ENCODE measurements at places on chromosomes 13 and 19. TPM values are rescaled to one million over a fixed set of nuclear protein-coding genes. Genes with fewer than 3 reads are reported as not detected.

OLFM4 gene
- 1.3 TPM for total RNA-seq

CADM4 gene
- 2.9 TPM for total RNA-seq

CLASRP gene
- total RNA-seq = 79.9 TPM

MCEMP1 gene
- 0.63 TPM for total RNA-seq

IGSF23 gene
- total RNA-seq = not detected

ZNF527 gene
- 9.0 TPM for total RNA-seq

C1QTNF9 gene
- 0.42 TPM for total RNA-seq

LIM2 gene
- total RNA-seq = not detected

DNA sequence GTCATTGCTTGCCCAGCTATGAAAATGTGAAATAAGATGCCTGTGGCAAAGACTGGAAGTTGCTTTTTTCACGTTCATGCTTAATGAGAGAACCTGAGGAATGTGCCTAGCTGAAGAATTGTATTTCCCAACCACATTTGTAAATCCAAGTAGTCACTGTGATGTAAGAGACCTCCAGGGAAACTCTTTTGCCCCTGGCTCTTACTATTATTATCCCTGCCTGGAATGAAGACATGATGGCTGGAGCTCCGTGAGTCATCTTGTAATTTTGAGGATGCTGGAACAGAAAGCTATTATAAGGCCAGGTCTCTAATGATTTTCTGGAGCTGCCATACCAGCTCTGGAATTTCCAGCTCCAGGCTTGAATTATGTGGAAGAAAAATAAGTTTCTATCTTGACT lies 894.3 kb downstream of the DIAPH3 start:
- H3K27ac ChIP-seq = no peak overlapping the region
- H3K4me1 ChIP-seq = no peaks in the 10 kb centered on the region
- H3K36me3 ChIP-seq = no peaks in the 10 kb centered on the region

GRCh38 chr13:100247937-100248336 lies 159.0 kb downstream of the PCCA start:
- no peak overlapping the region for H3K27ac ChIP-seq
- H3K4me1 ChIP-seq = peaks cover 2% of the 10 kb centered on the region
- H3K36me3 ChIP-seq = no peaks in the 10 kb centered on the region
- H3K27me3 ChIP-seq = no peaks in the 10 kb centered on the region
- no peak for DNase-seq

DNA sequence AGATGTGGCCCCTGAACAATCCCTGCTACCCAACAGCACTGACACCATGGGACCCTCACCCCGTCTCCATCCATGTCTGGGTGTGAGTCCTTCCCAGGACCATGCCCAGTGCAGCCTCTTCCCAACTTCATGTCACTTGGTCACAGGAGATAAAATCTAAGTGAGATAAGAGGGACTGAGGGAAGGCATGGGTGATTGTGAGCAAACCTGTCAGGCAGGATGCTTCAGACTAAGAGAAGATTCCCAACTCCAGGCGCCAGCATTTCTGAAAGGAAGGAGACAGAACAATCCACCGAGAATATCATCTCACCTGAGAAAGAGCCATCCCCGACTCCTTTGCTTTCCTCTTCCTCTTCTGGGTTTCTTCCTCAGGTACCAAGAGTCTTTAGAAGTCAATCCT lies 7.5 kb downstream of the ZNF320 start:
- H3K4me1 ChIP-seq = no peaks in the 10 kb centered on the region
- H3K27ac ChIP-seq = no peak overlapping the region
- DNase-seq = no peak
- H3K27me3 ChIP-seq = no peaks in the 10 kb centered on the region
- peaks cover 6% of the 10 kb centered on the region for H3K36me3 ChIP-seq
- no peak overlapping the region for H3K4me3 ChIP-seq

- H3K36me3 ChIP-seq = no peaks in the 10 kb centered on the region
- H3K27me3 ChIP-seq = no peaks in the 10 kb centered on the region
- H3K4me3 ChIP-seq = no peak overlapping the region
Observed at GRCh38 chr19:43814663-43815352, 12.3 kb upstream of the ZNF283 start.

GRCh38 chr19:18481505-18482222 lies 40.2 kb downstream of the ELL start:
- H3K4me3 ChIP-seq = no peak overlapping the region
- H3K4me1 ChIP-seq = no peaks in the 10 kb centered on the region
- no peaks in the 10 kb centered on the region for H3K36me3 ChIP-seq
- DNase-seq = no peak
- no peak overlapping the region for H3K27ac ChIP-seq
- H3K27me3 ChIP-seq = no peaks in the 10 kb centered on the region

DNA sequence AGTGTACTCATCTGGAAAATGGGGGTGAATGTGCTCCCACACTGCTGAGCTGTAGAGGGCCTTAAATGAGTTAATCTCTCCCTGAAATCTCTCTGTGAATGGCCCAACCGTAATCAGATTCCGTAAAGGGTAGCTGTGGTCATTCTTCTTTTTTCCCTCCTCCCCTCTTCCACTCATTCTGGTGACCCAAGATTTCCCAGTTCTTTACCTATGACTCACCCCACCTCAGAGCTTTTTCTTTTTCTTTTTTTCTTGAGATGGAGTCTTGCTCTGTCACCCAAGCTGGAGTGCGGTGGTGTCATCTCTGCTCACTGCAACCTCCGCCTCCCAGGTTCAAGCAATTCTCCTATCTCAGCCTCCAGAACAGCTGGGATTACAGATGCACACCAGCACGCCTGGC lies 33.3 kb upstream of the MUC16 start:
- H3K27ac ChIP-seq = no peak overlapping the region
- no peaks in the 10 kb centered on the region for H3K36me3 ChIP-seq
- no peaks in the 10 kb centered on the region for H3K4me1 ChIP-seq
- DNase-seq = no peak
- no peaks in the 10 kb centered on the region for H3K27me3 ChIP-seq

DNA sequence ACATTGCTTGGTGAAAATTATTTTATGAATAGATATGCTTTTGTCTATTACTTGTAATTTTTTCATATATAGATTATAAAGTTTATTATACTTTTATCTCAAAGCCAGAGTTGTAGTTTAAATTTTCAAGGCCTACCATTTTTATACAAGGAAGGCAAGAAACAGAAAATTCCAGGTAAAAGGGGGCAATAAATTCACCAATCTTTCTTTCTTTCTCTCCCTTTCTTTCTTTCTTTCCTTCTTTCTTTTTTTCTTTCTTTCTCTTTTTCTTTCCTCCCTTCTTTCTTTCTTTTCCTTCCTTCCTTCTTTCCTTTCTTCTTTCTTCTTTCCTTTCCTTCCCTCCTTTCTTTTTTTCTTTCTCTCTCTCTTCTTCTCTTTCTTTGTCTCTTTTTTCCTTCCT lies 529.4 kb downstream of the PCDH17 start:
- no peak overlapping the region for H3K4me3 ChIP-seq
- H3K27ac ChIP-seq = no peak overlapping the region
- H3K4me1 ChIP-seq = no peaks in the 10 kb centered on the region
- no peaks in the 10 kb centered on the region for H3K36me3 ChIP-seq
- no peaks in the 10 kb centered on the region for H3K27me3 ChIP-seq

- no peaks in the 10 kb centered on the region for H3K4me1 ChIP-seq
- peaks cover 2% of the 10 kb centered on the region for H3K36me3 ChIP-seq
- H3K27me3 ChIP-seq = no peaks in the 10 kb centered on the region
Observed at GRCh38 chr19:39483141-39483540, 2.5 kb downstream of the TIMM50 start.

GRCh38 chr19:45768655-45768983 lies 433 bp downstream of the SIX5 start:
- H3K27me3 ChIP-seq = no peaks in the 10 kb centered on the region
- H3K4me1 ChIP-seq = no peaks in the 10 kb centered on the region
- peak overlapping the region; percentile 74 for H3K4me3 ChIP-seq
- H3K36me3 ChIP-seq = no peaks in the 10 kb centered on the region
- peak; percentile 86 for DNase-seq

DNA sequence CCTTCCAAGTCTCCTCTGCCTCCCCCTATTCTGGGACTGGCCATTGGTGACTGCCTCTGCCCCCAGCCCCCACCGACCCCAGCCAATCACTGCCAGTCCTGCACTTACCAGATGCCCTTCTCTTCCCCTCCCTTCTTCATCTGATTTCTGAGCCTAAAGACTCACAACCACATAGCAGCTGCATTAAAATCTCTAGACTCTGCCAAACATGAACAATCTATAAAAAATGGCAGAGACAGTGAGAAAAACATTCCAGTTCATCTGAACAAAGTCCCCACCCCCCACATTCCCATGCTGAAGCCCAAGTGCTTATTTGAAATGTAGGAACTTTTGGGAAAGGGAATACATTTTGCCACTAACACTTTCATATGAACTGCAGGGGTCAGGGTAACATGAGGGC lies 60.8 kb downstream of the KCTD12 start:
- H3K4me1 ChIP-seq = no peaks in the 10 kb centered on the region
- no peak overlapping the region for H3K4me3 ChIP-seq
- H3K27ac ChIP-seq = no peak overlapping the region

- no peak overlapping the region for H3K4me3 ChIP-seq
- no peaks in the 10 kb centered on the region for H3K4me1 ChIP-seq
- no peaks in the 10 kb centered on the region for H3K36me3 ChIP-seq
- H3K27ac ChIP-seq = no peak overlapping the region
Observed at GRCh38 chr13:112441779-112442310, 65.7 kb downstream of the SPACA7 start.

GRCh38 chr19:4829001-4829712 lies 2.4 kb downstream of the TICAM1 start:
- no peaks in the 10 kb centered on the region for H3K36me3 ChIP-seq
- no peaks in the 10 kb centered on the region for H3K4me1 ChIP-seq
- no peak for DNase-seq
- no peak overlapping the region for H3K27ac ChIP-seq

GRCh38 chr13:90787007-90787406 lies 560.5 kb upstream of the MIR17HG start:
- H3K27ac ChIP-seq = no peak overlapping the region
- no peaks in the 10 kb centered on the region for H3K27me3 ChIP-seq
- no peak overlapping the region for H3K4me3 ChIP-seq
- no peaks in the 10 kb centered on the region for H3K4me1 ChIP-seq

DNA sequence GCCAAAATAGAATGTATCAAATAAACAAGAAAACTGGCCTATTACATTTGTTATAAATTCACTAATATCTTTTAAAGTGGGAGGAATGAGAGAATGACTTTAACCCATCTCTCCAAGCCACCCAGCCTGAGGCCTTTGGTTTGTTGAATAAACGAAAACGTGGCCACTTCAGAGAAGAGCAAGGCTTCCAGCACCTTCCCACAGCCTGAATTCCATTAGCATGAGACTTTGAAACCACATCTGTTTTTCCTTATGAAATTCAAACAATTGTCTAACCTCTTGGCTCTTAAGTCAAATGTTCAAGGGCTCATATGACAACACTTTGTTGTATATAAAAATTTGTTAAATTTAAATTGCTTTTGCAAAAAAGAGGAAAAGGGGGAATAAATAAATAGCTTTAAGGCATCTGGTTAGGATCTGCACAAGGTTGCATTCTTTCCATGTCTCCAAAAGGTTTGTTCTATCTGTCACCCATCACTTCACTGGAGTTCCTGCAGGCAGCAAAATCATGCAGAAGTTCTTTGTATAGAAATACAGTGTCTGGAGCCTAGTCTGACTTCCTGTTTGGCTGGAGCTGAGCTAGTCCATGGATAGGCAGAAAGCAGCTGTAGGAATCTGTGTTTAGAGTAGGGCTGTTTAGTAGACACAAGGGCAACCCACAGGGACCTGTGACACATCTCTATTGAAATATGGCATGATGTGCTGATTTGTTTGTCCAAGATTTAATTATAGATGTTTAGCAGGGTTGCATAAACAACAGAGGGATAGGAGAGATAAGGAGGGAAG lies 502.3 kb downstream of the KCTD12 start:
- no peak overlapping the region for H3K27ac ChIP-seq
- no peaks in the 10 kb centered on the region for H3K27me3 ChIP-seq
- no peaks in the 10 kb centered on the region for H3K4me1 ChIP-seq
- H3K4me3 ChIP-seq = no peak overlapping the region
- no peaks in the 10 kb centered on the region for H3K36me3 ChIP-seq
- DNase-seq = no peak

DNA sequence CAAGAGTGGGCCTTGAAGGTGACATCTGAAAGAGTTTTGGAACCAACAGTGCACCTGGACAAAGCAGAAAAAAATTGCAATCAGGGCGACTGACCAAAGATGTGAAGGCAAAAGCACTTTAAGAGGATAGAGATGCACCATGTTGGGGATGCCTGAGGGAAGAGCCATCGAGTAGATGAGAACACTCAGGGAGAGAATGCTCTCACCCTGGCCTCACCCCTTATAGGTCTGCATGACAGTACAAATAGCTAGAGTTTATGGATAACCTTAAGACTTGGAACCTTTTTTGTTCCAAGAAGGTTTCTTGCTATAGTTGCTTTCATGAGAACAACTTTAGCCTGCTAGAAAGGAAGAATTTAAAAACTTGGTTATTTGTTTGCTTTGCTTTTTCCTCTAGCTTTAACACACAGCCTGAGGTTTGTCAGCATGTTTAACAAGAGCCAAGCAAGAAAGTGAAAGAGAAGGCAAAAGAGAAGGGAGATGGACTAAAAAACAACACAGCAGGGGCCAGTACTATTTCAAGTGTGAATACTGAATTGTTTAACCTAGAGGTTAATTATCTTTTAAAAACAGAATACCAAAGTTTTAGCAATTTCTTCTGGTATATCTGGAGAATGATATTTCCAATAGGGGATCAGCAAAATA lies 418.9 kb downstream of the DIAPH3 start:
- no peaks in the 10 kb centered on the region for H3K36me3 ChIP-seq
- H3K4me3 ChIP-seq = no peak overlapping the region
- no peaks in the 10 kb centered on the region for H3K27me3 ChIP-seq

DNA sequence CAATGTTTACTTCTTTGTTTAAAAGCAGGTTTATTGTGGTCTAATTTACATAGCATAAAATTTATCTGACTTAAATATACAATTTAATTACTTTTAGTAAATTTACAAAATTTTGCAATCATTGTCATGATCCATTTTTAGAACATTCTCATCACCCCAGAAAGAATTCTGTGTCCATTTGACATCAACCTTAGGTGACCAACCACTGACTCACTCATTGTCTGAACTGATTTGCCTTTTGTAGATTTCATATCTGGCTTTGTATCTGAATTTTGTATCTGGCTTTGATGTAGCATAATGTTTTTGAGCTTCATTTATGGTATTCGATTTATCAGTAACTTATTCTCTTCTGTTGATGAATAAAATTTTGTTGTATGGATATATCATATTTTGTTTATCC lies 40.4 kb downstream of the EDNRB start:
- no peak overlapping the region for H3K27ac ChIP-seq
- no peak overlapping the region for H3K4me3 ChIP-seq
- H3K36me3 ChIP-seq = no peaks in the 10 kb centered on the region
- H3K4me1 ChIP-seq = no peaks in the 10 kb centered on the region
- H3K27me3 ChIP-seq = no peaks in the 10 kb centered on the region

GRCh38 chr19:35512831-35513627 lies 420 bp downstream of the DMKN start:
- H3K36me3 ChIP-seq = no peaks in the 10 kb centered on the region
- DNase-seq = no peak
- no peaks in the 10 kb centered on the region for H3K27me3 ChIP-seq
- no peak overlapping the region for H3K4me3 ChIP-seq
- no peak overlapping the region for H3K27ac ChIP-seq

- H3K27me3 ChIP-seq = no peaks in the 10 kb centered on the region
- no peak overlapping the region for H3K27ac ChIP-seq
- no peaks in the 10 kb centered on the region for H3K4me1 ChIP-seq
Observed at GRCh38 chr13:19890030-19890429, 26.6 kb upstream of the ZMYM5 start.

Data from aorta (tissue), 5 donors.